ENCODE measurements at places on chromosomes 5 and 9.

- DNase-seq = no peak
Measured at GRCh38 chr9:110185806-110186205, 22.2 kb downstream of the C9orf152 start.

DNA sequence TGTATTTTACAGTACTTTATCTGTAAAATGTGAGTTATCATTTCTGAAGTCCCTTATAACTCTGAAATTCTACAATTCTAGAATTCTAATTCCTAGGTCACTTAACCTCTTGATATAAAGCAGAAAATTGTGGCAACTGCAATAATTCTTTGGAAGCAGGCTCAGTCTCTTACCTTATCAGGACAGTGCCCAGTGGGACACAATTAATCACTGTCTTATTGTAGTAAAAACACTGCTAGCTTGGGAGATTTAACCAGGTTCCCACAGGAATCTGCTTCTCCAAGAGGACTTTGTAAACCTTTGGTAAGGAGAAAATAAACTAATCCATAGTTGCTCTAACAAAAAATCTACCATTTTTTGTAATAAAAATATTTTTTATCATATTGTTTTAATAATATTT lies 18.3 kb upstream of the SPATA9 start:
- DNase-seq = no peak

GRCh38 chr9:15499139-15499538 lies 11.6 kb downstream of the PSIP1 start:
- no peak for DNase-seq

DNA sequence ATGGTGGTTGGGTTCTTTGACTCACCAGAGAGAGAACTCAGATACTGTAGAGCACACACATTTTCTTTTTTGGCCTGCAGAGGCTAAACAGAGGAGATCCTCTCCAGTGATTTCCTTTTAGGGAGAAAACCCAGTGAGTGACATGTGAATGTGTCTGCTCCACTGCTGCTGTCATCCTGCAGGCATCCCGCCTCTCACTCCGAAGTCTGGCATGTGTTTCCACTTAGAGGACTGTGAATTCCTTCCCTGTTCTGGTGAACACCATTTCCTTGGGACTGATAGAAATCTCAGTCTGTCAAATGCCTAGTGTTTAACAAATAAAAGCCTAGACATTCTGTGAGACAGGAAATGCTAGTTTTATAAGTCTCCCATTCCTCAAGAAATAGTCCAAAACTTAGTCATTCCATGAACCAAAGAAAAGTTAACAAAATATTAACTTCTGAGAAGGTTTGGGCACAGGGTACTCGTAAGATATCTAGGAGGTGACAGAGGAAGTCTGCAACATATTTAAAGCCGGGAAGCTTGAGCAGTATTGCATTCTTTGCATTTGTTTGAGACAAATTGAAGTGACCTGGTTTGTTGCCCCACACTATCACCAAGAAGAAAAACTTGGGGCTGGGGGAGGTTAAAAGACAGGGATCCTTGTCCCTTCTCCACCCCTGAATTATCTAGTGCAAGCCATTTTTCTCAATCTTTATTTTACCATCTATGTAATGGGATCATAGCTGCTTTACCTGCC lies 74.9 kb upstream of the NIPAL4 start:
- DNase-seq = peak; percentile 98

DNA sequence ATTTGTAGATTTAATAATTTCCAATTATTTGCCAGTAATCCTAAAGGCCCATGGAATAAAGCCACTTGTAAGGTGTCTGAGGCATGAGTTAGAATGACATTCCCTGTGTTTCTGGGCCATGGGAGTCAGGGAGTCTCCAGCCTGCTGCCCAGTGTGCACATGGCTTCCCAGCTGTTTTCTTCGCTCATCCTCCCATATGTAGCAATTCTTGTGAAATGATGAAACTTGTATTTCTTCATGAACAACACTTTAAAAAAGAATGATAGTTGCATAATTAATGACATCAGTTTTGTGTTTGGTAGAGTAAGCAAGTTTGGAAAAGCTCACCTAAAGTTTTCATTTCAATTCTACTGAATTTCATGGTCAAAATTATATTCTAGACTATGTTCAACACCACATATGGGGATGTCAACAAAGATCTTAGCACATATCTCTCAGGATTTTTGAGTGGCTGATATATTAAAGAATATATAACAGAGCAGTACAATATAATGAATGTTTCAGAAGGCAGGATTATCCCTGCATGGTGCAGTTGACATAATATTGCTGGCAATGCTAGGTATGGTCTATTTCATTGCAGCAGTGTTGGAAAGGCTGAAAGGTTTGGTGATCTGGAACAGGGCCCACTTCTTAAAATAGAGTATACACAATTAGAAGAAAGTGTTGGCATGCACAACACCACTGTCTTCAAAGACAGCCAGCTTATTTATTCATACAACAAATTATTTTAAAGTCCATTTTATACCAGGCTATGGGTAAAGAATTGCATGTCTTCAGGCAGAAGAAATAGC lies 44.7 kb downstream of the GRIN3A start:
- no peak for DNase-seq

DNA sequence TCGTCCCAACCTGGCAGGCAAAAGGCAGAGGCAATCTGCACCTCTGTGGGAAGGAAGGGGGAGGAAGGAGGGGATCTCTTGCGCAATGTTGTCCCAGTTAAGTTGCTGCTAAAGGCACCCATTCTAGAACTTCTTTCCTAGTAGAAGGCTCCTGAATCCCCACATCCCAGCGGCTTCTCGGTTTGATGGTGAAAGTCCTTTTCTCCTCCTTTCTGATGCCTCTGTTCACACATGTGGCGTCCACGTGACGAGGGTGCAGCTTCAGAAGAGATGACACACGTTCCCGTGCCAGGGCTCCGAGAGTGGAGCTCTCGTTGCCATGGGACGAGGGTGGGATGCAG lies 96.9 kb upstream of the FCN2 start:
- DNase-seq = peak; percentile 48

DNA sequence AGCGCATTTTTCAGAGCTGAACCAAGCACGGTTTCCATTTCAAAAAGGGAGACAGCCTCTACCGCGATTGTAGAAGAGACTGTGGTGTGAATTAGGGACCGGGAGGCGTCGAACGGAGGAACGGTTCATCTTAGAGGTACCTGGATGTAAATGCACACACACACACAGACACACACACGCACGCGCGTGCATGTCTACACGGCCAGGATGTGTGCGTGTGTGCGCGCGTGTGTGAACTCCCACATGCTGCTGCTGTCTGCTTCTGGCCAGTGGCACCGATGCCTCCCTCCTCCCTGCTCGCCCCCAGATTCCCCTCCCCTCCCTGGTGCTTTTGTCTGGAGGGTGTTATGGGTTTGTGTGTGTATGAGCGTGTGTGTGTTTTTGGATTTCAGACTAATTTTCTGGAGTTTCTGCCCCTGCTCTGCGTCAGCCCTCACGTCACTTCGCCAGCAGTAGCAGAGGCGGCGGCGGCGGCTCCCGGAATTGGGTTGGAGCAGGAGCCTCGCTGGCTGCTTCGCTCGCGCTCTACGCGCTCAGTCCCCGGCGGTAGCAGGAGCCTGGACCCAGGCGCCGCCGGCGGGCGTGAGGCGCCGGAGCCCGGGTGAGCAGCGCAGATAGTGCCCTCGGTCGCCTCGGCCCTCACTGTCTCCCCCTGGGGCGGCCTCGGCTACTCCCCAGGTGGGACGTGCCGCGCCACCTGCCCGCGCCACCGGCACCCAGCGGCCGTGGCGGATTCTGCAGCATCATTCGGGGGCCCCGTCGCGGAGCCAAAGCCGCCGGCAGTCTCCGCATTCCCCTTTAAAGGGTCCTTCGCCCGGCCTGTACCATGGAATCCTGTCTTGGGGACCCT lies at the start of gene NTRK2:
Gene NTRK2 (plus strand): TSS at position 442 of the 850 bp plus-strand sequence. CDS start 1,020 bp downstream, outside the sequence.
- peak; percentile 20 for DNase-seq

GRCh38 chr9:136268735-136269134 lies 23.1 kb upstream of the QSOX2 start:
- no peak for DNase-seq

DNA sequence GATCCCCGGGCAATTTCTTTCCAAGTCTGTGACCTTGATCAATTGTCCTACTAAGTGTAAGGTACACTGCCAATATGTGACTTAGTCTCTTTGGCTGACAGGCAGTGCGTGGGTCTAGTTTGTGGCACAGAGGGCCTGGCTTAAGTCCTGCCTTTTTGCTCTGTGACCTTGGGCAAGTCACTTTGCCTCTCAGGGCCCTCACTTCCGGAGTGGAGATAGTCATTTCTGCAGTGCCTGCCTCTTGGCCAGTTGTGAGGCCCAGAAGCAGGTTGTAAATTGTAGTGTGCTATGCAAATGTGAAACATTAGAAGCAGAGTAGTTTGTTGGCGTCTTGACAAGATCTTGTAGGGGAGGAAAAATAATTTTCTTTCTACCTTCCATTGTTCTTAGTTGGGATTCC lies 39.0 kb downstream of the KIF4B start:
- no peak for DNase-seq

- DNase-seq = no peak
Measured at GRCh38 chr9:90092508-90092907, 487.7 kb downstream of the GADD45G start.

- no peak for DNase-seq
Measured at GRCh38 chr9:36815023-36815422, 219.0 kb downstream of the PAX5 start.

GRCh38 chr9:110126986-110127864 lies 80.7 kb downstream of the C9orf152 start:
- peak; percentile 86 for DNase-seq

DNA sequence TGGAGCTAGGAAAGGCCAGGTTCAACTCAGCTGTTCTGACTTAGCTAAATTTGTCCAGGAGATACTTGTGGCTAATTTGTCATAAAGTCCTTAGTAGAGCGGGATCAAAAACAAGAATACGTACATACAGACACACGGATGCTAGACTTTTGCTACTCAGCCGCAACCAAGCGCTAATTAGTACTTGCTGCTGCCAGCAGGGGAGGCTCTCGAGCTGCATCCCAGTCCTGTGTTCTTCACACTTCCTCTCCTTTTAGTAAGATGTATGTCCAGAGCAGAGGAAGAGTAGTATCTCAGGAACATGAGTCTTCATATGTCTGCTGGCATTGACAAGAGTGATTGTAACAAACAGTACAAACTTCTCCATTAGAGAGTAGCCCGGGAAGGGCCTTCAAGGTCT lies 58.3 kb downstream of the CYFIP2 start:
- peak; percentile 12 for DNase-seq

- DNase-seq = no peak
Measured at GRCh38 chr5:121396716-121397115, 455.0 kb upstream of the FTMT start.

DNA sequence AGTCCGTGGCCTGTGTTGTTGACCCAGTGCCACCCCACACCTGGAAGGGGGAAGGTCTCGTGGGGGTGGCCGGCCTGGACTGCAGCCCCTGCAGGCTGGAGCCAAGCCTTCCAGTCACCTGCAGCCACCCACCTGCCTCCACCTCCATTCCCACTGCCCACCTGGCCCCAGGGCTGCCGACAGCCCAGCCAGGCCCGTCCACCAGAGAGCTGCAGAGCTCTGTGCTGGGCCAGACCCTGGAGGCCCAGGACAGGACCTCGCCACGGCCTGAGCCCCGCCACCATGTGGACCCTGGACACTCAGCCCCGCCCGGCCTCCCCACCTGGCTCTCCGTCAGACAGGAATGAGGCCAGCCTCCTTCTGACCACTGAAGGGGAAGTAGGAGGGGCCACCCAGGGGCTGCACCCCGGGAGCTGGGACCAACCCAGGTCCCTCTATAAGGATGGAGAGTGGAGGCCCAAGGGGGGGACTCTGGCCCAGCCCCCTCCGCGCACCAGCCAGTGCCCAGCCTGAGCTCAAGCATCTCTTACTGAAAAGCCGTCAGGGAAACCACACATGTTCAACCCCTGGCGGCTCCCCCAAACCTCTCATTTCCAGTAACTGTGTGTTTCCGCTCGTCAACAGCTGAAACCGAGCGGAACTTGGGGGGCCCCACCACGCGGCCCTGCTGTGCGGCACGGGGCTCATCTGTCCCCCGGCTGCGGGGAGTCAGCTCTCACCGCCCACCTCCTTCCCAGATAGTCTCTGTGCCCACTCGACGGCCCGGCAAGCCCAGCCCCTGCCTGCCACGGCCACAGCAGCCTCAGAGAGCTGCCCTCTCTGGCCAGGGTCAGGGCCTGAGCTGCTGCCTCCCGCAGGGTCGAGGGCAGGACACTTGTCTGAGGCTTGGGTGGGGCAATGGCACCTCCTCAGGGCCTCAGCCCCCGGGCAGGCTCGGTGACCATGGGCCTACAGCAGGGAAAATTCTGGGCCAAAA lies 12.8 kb downstream of the NOTCH1 start:
- DNase-seq = no peak

DNA sequence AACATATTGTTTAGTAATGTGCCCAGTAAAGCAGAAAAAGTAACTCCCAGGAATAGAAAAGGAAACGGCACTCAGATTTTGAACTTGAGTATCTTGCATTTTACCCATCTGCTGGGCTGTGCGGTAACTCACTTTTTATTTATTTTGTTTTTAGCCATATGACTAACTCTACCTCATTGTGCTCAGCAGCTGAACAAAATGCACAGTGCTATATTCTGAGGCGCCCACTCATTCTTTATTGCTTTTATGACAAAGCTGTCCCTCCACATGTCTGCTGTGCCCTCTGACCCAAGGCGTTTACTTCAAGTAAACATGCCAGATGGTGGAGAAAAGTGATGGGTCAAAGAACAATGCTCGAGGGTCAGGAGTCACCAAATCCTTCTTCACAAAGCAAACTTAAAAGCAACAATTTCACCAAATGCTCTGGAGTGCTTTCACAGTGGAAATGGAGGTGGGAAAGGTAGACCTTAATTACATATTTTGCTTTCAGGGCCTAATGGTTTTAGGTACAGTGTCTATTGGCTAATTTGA lies 215.2 kb upstream of the ELAVL2 start:
- no peak for DNase-seq

GRCh38 chr5:65068410-65068809 lies 299.7 kb downstream of the CWC27 start:
- no peak for DNase-seq

DNA sequence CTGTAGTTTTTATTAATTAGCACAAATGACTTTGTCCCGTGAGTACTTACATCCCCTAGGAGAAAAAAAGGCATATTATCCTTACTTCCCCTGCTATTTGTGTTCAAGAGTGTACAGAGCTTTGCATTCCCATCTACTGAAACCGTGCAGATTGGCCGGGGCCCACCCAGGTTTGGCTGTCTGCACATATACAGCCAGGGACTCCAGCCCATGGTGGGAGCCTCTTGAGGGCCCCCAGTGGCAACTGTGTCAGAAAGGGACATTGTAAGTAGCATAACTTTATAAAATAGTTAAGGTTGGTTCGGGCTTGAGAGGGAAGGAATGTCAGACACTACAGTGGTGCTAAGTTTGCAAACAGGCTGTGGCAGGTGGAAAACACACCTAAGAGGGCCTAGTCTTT lies 24.7 kb downstream of the PHF2 start:
- no peak for DNase-seq

GRCh38 chr5:157951673-157952373 lies 92.9 kb upstream of the CLINT1 start:
- DNase-seq = peak; percentile 12
